ENCODE measurements at places on chromosomes 5 and 9.

DNA sequence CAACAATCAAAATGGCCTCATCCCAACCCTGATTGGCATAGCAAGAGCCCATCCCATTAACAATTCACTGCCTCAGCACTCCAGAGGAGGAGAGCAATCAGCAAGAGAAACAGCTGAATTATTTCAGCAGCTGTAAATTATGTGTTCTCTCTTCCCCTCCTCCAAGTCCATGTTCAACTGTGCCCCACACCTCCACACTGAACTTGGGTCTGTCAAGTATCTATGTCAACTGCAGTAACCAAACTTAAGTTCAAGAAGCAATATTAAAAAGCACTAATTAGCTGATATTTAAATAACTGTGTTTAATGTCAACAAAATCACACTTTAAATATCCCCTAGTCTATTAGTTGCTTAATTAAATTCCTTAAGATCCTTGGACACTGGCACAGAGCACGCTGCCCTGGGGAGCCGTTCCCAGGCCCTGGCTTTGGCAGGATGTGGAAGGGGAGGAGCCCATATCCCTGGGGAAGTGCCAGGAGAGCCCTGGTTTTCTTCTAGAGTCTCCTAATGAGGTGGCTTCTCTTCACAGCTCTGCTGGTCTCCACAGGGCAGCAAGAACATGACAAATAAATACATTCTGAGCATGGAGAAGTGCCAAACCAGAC is 50.6 kb downstream of the SIL1 start:
- no peak for DNase-seq

- DNase-seq: no peak
These were observed 58.4 kb upstream of the FAM170A start for GRCh38 chr5:119570910-119571309.

GRCh38 chr9:15430920-15431844 is 8.5 kb downstream of the SNAPC3 start:
- DNase-seq: no peak

DNA sequence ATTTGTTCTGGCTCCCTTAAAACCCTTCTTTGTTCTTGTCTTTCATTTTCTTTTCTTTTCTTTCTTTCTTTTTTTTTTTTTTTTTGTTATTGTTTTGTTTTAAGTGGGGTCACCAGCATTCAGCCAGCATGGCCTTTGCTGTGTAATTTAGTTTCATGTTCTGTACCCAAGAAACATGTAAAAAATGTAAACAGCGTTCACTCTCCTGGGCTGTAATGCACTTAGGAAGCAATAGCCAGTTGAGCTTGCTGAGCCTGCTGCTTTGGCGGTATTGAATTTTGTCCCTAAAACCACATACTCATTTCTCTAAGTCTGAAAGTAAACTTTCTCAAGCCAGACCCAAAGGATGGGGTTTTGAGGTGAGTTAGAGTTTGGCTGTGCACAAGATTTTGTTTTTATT is 158.6 kb downstream of the PAPPA start:
- no peak for DNase-seq

DNA sequence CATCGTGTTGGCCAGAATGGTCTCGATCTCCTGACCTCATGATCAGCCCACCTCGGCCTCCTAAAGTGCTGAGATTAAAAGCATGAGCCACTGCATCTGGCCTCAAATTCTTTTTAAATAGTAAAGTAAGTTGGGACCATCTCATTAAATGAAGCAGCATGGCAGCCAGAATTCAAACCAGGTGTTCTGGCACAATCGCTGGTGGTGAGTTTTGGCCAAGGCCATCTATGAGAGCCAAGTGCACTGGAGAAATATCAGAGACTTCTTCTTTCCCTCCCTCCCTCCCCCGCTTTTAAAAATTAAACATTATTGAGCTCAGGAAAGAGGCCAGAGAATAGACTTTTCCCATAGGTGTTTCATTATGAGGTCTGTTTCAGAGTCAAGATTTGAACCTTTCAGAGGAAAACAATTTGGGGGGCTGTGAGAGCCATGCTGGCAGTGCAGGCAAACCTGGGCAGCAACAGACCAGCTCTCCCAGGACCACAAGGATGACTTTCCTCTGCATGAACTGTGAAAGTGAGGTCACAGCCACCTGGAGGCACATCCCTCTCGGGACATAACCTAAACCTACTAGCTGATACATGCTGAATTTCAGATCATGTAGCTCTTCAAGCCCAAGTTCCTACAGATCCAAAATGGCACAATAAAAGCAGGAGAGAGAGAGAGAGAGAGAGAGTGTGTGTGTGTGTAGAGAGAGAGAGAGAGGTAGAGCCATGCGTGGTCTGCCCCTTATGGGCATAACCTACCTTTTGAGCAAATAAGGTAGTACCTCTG is 94.6 kb upstream of the DMRT1 start:
- no peak for DNase-seq

DNA sequence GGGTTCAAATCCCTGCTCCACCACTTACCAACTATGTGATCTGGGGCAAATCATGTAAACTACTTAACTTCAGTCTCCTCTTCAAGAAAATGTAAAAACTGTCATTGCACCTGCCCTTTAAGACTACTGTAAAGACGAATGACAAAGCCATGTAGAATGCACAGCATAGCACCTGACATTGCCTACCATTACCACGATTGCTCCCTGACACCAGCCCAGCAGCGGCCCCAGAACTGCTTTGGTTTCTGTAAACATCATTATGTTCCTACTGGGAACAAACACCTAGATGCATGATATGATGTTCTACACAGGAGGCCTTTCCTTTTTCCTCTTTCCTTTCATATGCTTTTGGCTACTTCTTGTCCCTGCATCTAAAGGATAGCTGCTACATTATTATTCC is 23.1 kb upstream of the PLPP6 start:
- no peak for DNase-seq

DNA sequence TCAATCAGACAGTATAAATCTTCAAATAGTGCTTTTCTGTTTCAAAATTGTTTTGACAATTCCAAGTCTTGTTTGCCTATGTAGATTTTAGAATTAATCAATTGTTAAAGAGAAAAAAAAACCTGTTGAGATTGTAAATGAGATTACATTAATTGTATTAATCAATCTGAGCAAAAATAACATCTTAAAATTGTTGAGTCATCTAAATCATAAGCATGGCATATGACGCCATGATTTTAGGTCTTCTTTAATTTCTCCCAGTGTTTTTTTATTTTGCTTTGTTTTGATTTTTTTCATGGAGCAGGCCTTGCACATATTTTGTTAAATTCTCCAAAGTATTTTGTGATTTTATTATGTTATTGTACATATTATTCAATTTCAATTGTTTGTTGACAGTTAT is 988.0 kb upstream of the SEMA6A start:
- DNase-seq: no peak

DNA sequence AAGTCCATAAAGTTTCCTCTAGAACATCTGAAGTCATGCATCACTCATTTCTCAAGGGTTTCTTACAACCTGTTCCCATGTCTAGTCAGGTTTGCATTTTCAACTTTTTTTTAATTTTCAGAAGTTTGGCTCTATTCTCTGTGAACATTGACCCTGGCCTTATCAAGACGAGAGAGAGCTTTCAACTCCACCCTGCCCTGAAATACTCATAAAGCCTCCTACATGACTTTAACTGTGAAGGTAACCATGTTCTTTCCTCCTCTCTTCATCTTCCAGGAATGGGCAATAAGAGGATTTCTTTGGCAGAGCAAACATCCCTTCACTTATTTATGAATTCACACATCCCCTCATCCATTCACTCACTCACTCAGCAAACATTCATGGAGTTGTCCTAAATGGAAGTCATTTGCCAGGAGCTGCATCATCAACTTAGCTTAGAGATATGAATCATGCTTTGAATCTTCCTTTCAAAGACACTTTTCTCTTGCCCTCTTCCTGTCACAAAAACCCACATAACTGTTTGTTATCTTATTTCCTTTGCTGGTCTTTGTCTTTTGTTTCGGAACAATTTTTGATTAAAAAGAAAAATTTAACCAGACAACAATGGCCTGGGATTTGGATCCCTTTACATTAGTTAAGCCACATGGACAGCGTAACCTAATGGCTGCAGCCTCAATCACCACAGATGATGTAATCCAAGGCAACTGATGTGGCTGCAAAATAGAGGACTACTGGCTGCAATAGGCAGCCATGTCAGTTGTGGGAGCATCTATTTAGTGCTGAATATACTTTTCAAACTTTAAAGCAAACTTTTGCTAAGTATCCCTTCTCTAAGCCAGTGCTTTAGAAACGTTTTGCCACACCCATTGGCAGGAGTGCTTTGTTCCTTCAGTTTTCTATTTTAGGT is 43.0 kb upstream of the GNAQ start:
- DNase-seq: no peak

- DNase-seq: no peak
These were observed 123.9 kb upstream of the SLIT3 start for GRCh38 chr5:169424670-169425378.

DNA sequence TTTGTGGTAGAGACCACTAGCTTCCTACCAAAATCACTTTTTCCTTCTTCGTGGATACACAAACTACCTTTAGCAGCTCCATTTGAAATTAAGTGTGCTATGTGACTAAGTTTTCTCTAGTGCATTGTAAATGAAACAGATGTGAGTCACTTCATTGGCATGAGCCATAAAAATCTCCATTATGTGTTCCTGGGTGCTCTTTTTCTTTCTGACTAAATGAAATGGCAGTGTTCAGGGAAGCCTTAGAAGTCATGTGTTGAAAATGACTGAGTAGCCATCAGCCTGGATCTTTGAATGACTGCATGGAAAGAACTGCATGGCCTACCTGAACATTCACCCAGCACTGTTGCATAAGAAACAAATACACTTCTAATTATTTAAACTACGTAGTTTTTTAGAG is 107.9 kb downstream of the NDUFAF2 start:
- DNase-seq: no peak

- no peak for DNase-seq
These were observed 465.7 kb upstream of the RGMB start for GRCh38 chr5:98307811-98308210.

- DNase-seq: no peak
These were observed 65.2 kb downstream of the PPARGC1B start for GRCh38 chr5:149795360-149795759.

DNA sequence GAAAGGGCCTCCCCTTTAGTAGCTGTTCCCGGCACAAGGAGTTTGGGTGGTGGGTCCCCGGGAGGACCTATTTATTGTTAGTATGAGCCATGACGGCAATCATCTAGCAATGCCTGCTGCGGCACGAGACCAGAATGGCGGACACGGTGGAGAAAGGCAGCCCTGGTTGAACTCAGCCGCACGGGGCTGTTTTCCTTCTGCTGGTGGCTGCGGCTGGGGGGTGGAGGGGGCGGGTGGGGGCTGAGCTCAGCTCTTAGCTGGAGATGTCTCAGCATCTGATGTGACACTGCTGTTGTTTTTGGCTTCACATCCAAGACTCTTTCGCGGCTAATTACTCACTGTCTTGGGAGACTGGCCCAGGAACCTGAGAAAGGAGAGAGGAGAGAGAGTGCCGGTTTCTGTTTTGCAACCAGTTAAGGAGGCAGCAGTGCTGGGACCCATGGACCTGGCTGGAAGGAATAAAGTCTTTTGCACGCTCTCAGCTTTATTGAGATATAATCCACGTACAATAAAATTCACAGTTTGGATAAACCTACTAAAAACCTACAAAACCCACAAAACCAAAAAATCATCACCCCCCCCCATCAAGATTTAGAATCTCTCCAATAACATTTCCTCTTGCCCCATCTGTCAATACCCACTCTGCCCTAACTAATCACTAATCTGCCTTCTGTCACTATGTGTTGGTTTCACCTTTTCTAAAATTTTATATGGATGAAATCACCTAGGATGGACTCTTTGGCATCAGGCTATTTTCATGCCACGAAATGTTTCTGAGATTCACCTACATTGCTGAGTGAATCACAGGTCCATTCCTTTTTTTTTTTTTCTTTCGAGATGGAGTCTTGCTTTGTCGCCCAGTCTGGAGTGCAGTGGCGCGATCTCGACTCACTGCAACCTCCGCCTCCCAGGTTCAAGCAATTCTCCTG is 81.8 kb upstream of the NEURL1B start:
- no peak for DNase-seq

- DNase-seq: no peak
These were observed 7.5 kb upstream of the NDST1 start for GRCh38 chr5:150500328-150500841.

DNA sequence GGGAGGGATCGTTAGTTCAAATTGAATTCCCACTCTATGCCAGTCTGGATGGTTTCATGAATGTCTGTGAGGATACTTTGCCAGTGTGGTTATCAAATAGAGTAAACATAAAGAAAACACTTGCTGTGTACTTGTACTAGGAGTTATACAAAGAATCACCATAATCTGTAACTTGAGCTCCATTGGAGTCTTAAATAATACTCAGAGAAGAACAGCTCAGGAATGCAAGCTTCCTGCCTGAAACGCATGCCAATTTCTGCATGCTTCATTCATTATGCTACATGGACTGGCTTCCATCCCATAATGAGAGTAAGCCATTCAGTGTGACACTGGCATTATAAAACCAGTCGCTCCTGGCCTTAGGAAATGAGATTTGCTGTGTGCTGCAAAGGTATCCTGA is 351.4 kb downstream of the SEMA5A start:
- no peak for DNase-seq

GRCh38 chr5:67006500-67006848 is 190.1 kb downstream of the CD180 start:
- no peak for DNase-seq

GRCh38 chr9:9912459-9912858 is 700.3 kb downstream of the PTPRD start:
- DNase-seq: no peak
